Heart left ventricle (tissue), 16 donors: ENCODE measurements at places on chromosomes 11 and 22. TPM values are rescaled to one million over a fixed set of nuclear protein-coding genes. Genes with fewer than 3 reads are reported as not detected.
A peak's percentile ranks its signal among the peaks of the same experiment; 100 is the strongest.

DNA sequence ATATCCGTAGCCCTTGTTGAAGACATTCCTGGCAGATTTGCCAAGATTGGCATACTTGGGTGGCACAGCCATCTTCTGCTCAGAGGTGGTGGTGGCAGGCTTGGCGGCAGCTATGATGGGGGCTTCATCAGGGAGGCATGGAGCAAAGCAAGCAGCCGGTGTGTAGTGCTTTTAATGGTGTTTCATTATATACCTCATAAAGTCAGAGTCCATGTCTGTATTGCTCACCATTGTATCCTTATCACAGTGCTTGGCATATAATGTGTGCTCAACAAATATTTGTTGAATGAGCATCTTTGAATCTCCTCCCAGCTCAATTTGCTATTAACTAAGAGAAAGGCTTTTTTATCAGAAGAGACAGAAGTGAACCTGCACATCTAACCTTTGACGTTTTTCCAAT, 7.8 kb upstream of the DNHD1 start:
- DNase-seq: no peak

- no peak for DNase-seq
Observed at GRCh38 chr11:36345535-36346141, 49.5 kb downstream of the PRR5L start.

DNA sequence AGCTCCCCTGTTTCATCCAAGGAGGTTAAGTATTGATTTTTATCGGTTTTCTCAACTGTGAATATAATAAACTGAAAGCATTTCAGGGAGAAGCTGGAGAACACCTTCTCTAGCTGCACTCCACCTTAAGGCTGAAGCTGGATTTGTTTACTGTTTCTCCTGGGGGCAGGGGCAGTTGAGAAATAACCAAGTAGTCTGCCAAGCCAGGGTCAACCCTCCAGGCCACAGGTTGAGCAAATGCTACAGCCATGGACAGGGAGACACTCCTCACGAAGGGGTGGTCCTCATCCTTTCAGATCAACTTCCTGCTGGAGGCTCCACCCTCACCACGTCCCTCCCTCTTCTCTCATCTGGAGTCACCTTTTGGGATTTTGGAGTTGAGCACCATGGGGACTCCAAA, at the start of gene TTC36:
TSS of gene TTC36 (plus strand) at position 366 of the 400 bp plus-strand sequence. CDS start at position 387, 21 bp downstream.
- no peak for DNase-seq

- DNase-seq: no peak
Observed at GRCh38 chr11:25435197-25435596, 896.7 kb upstream of the ANO3 start.

SPON1 gene
- total RNA-seq: 20.0 TPM

SLC22A9 gene
- total RNA-seq: not detected

SLC2A11 gene
- total RNA-seq: 14.3 TPM

TMPRSS6 gene
- total RNA-seq: not detected

- DNase-seq: no peak
Observed at GRCh38 chr11:19605520-19606371, 106.9 kb upstream of the NAV2 start.

DNA sequence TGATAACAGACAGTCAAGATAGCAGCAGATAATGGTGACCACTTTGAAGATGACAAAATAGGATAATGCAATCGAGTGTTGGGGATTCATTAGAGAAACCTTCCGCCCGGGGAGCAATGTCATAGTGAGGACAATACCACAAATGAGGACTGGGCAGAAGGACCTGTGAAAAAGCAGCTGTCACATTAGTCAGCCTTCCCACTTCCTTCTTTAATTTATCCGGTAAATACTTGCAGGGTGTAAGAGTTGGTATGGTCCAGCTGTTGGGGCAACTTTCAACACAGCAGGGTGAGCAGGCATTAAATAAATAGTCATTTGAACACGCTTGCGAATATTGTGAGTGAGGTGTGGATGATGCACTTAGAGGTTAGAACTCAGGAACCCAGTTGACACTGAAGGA, 132.5 kb upstream of the KIRREL3 start:
- no peak for DNase-seq

ZNF408 gene
- total RNA-seq: 5.4 TPM

DNA sequence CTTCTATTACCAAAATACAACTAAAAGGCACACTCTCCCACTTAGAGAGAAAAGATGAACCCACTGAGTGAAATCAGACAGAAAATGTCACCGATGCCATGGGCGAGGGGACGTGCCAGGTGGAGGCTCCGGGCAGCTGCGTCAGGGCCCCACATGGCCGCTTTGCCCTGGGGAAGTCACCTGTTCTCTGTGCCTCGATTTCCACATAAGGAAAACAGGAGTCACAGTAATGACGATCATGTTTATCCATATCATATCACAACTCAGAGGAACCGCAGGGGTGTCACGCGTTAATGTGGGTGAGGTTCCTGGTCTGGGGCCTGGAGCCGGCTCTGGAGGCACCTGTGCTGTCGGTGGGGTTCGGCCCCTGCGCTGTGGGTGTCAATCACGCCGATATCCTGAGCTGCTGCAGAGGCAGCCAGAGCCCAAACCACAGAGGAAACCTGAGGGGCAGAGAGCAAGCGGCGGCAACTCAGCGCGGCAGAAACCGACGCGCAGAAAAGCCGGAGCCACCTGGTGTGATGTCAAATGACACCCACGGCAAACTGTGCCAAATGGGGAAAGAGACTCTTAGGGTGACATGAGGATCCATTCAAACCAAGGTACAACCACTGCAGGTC, 243.7 kb downstream of the BRD1 start:
- DNase-seq: no peak

DNA sequence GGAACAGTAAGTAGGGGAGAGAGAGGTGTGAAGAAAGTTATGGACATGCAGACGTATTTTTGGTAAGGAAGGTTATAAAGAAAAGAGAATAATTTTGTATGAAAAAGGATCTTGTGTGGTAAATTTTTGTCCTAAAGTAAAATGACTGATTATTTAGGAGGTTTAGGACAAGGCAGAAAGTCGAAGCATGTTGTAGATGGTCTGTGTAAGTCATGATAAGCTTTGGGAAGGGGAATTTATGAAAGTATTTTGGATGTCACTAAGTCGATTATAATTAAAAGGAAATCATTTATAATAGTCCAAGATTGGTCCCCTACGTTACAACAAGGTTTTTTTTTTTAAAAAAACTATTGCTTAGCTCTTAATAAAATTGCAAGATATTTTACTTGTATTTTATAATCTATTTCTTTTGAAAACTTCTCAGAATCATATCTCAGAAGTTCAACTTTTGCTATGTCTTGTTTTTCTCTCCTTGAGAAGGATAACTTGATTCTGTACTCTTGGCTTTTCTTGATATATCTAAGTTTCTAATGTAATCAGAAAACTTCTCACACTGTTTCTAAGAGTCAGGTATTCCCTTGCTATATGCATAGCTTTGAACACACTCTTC, 10.9 kb upstream of the CABP2 start:
- no peak for DNase-seq

DNA sequence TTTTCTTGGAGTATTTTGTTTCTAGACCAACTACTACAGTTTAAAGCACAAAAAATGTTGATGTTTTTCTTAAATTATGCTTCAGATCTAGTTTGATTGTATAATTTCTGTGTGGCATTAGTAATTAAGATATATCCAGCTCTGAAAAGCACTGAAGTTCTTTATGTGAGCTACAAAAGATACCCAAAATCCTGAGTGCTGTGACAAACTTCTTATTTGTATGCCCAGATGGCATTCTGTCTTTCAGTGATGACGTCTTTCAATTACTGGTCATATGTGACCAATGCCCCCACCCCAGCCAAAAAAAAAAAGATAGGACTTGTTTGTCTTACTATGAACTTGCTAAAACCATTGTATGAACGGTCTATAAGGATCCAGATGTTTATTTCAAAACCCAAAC, 51.3 kb downstream of the BIRC2 start:
- DNase-seq: no peak

DNA sequence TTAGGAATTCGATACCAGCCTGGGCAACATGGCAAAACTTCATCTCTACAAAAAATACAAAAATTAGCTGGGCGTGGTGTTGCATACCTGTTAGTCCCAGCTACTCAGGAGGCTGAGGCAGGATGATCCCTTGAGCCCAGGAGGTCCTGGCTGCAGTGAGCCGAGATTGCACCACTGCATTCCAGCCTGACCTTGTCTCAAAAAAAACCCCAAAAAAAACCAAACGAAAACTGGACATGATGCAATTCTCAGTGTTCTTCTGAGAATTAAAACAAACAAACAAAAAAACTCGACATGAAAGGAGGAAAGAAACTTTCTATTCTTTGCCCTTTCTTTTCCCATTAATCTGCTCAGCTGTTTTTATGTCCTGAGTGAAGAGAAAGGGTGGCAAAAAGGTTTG, 7.4 kb downstream of the MED17 start:
- no peak for DNase-seq

- DNase-seq: no peak
Observed at GRCh38 chr22:19519041-19519926, 4.9 kb downstream of the CLDN5 start.

GRCh38 chr11:17600316-17601255, 53.5 kb downstream of the OTOG start:
- no peak for DNase-seq

GRCh38 chr11:289712-290620, 1.0 kb downstream of the PGGHG start:
- peak; percentile 60 for DNase-seq

DLG2 gene
- total RNA-seq: 2.4 TPM

- DNase-seq: no peak
Observed at GRCh38 chr11:128501008-128501407, 86.3 kb downstream of the ETS1 start.

SCUBE2 gene
- 2.2 TPM for total RNA-seq

DNA sequence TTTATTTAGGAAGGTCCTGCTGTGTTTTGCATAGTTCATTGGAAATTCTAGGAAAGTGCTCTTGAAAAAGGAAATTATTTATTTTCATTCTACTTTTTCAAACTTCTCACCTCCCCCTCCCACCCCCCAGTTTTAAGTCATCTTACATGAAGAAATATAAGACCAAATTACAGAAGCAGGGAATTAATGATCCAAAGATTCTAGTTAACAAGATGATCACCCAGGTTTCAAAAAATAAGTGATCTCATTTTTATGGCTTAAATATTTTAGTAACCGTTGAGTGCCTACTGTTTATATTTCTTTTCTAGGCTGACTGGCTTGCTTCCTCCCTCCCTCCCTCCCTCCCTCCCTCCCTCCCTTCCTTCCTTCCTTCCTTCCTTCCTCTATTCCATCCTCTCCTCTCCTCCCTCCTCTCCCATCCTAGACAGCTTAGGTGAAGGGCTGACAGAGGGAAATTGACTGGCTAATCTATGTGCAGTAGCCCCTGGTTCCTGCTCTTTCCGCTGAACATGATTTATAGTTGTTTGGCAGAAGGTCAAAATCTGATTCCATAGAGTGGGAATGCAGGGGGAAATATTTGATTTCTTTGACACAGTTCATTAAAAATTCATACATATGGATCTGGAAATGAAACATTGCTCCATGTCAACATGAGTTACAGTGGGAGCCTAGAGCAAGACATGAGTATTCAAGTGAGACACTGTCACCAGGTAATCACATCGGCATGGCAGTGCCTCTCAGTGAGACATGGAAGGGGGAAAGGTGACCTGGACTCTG, 123.4 kb downstream of the COMMD9 start:
- no peak for DNase-seq

DNA sequence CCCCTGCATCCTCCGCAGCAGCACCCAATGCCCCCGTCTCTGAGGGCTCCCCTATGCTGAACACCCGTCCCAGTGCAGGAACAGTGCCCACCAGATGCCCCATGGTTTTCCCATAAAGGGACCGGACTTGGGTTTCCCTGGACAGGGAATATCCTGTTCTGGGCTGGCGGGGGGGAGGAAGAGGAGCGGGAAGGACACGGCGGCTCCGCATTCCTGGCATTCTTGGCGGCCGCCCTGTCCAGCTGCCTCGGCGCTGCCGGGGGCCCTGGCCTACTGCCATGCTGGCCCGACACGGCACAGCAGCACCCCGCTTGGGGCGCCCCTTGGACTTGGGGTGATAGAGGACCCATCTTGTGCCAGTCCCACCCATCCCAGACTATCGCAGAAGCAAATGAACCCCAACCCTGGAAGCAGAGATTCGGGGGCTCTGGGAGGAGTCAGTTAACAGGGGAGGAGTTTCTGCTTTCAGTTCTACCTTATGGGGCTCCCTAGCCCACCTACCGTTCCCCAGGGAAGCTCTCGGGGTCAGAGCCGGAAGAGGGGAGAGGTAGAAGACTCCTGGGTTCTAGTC, 23.7 kb upstream of the CBX7 start:
- peak; percentile 81 for DNase-seq

DNA sequence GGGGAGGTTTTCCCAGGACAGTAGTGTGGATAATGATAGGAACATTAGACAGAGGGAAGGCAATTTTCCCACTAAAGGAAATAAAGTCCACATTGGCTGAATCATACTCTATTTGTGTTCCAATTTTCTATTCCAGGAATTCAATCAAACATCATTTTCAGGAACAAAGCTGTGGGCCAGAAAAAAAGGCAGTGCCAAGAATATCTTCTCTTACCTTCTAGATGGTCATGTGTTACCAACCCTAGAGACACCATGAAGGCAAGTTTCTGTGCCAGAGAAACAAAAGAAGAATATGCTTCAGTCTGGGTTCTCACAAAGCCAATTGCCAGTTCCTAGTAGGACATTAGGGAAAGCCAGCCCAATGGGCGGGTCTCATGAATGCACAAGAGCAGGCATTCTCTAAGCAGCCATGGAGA, 27.5 kb downstream of the LARGE2 start:
- no peak for DNase-seq

DNA sequence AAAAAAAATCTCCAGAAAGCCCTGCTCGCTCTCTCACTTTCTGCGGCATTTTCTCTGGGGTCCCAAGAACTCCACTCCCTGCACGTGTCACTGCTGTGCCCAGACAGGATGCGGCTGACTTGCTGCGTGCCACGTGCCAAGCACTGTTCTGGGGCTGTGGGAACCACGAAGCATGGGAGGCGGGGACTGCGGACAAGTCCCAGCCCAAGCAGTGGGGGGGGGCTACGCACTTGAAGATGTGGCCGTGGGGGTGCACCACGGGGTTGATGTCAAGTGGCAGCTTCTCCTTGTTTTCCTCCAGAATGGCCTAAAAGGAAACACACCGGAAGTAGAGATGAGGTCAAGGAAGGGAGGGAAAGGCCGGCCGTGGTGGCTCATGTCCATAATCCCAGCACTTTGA, 10.8 kb downstream of the TTLL12 start:
- DNase-seq: no peak

GRCh38 chr11:91871791-91872190, 352.8 kb upstream of the FAT3 start:
- no peak for DNase-seq

DNA sequence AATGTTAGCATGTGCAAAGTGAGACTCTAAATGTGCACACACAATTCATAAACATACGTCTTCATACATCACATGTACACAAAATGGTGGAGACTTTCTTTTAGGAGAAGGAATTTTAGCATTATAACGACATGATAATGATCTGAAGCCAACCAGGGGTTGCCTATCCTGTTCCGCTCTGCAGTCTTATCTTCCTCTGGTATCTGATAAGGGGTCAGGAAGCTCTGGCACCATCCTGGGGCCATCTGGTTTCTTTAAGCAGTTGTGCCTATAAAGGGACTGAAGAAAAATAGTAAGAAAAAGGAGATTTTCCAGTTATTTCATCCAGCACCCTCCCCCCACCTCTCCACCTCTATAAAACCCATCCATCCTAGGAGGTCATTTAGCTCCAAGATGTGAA, 5.8 kb upstream of the NUP50 start:
- no peak for DNase-seq

HEPACAM gene
- total RNA-seq: 2.6 TPM

- no peak for DNase-seq
Observed at GRCh38 chr11:44976576-44976975, 25.9 kb upstream of the TP53I11 start.
